ENCODE measurements at places on chromosomes 4 and X.

DNA sequence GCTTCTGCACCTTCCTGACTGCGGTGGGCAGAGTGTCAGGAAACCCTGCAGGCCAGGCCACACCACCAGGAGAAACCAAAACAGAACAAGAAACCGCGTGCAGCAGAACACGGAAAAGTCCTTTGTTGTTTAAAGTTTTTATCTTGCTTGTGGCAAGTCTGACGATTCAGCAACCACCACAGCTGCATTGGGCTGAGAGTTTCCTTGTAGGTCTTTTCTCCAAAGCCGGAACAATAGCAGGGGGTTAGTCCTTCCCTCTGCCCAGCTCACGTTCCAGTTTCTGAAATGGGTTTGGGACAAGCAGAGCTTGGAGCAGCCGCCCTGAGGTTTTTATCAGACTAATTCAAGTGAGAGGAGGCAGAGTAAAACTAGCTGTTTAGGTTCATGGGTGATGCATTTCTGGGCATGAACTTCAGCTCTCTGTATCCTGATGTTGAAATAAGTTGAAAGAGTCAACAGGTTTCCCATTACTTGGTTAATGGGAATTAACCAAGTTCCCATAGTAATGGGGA is 216.9 kb downstream of the PTTG2 start:
- DNase-seq, result no peak

GRCh38 chrX:118523920-118524319 is 28.3 kb downstream of the DOCK11 start:
- DNase-seq, result no peak

- DNase-seq, result no peak
These were observed 34.3 kb downstream of the ATP10D start for GRCh38 chr4:47519239-47519883.

DNA sequence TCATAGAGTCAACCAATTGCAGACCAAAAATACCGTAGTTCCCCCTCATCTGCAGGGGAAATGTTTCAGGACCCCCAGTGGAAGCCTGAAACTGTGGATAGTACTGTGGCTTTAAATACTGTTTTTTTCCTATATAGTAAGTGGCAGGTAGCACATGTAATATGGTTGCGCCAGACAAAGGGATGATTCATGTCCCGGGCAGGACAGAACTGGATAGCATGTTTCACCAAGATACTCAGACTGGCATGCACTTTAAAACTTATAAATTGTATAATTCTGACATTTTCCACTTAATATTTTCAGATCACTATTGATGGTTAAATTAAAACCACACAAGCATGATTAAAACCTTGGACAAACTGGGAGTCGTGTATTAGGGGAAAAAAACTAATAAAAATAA is 276.3 kb upstream of the AGA start:
- no peak for DNase-seq

GRCh38 chr4:115121351-115122043 is 8.1 kb upstream of the NDST4 start:
- no peak for DNase-seq

DNA sequence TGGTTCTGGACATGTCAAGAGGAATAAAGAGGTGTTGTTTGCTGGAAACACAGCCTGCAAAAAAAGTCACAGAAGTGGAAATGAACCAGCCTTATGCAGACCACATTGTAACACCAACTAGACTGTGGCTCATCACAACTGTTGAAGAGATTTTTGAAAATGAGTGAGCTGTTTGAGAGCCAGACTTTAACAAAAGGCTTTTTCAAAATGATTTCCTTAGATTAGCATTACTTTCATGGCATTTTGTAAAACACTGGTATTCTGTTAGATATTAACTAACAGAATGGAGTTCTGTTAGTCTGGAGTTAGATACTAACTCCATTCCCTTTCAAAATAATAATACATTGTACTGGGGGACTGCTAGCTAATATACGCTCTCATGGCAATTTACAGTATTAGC is 60.6 kb upstream of the GABRA2 start:
- no peak for DNase-seq

- DNase-seq, result no peak
These were observed 831.1 kb upstream of the PABPC4L start for GRCh38 chr4:135032670-135033069.

DNA sequence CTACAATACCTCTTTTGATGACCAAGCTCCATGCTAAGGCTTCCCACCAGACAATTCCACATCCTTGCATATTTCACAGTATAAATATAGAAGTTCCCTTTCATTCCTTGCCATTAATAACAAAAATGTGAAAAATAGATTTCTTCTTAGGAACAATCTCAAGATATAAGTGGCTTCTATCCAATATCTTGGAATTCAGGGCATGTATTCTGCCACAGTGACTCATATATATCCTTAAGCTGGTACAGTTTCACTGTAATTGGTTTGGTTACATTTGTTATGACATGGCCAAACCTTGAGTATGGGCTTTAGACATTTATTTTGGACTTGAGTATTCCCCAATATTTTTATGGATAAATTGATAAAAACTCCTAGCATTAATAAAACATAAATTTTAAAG is 181.7 kb upstream of the DDX53 start:
- no peak for DNase-seq

DNA sequence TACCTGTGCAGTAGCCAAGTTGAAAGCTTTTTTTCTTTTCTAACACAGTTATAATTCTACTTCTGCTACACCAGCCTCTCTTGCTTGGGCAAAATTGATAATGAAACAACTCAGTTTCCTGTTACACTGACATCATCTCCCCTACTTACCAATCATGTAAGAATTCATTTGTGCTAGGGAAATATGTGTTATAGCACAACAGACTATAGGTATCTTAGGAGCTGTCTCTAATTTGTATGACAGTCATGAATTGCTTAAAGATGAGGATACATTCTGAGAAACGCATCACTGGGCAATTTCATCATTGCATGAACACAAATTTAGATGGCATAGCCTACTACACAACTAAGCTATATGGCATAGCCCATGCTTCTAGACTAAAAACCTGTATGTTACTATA is 246.3 kb upstream of the ANKRD50 start:
- DNase-seq, result no peak

DNA sequence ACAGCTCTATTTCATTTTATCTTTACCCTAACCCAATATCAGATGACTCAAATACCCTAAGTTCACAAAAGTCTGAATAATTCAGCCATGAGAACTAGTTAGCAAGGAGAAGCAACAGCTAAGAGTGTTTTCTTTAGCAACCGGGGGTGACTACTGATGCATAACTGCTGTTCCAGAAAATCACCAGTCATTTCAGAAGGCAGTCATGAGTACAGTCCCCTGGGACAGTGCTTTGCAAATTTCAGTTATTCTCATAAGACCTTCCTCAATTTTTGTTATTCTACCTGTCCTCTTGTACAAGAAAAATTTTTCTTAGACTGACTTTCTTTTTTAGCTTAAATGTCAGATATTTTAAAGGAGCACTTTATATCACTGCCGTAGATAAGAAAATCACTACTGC is 16.4 kb downstream of the BANK1 start:
- no peak for DNase-seq

GRCh38 chr4:94722748-94723147 is 35.0 kb upstream of the BMPR1B start:
- DNase-seq, result no peak

DNA sequence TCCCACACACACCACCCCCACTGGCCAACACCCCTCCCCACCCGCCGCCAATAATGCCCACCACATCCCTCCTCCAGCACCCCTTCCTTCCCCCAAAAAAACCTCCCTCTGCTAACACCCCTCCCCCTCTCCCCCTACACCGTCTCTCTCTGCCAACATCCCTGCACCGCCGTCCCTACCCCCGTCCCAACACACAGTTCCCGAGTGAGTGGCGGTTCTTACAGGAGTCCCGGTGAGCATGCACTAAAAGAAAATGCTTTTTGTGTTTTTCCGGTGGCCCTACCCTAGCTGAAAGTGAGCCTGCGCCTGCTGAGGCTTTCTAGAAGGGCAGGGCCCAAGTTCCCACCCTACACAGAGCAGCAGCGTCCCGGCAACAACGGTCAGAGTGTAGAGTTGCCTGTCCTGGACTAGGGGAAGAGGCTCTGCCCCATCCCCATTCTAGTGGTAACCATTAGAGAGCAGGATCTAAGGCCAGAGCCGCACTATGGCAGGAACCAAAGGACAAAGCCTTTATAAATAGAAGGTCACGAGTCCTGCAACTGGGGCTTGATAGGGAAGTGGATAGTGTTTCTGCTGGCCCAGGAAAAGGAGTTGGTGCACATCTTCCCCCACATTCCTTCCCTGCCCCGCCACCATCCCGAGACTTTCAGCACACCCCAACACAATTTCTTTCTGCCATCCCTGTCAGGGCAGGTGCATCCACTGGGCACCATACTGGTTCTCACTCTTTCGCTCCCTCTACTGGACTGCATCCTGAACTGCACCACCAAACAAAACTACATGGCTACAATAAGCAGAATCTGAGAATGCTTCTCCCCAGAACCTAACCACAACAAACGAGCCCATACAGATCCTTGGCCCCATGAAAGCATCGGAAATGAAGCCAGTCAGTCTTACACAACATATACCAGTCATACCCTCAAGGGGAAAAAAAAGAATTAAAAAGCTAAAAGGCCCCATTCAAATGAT is 78.1 kb upstream of the PAGE3 start:
- DNase-seq, result no peak

DNA sequence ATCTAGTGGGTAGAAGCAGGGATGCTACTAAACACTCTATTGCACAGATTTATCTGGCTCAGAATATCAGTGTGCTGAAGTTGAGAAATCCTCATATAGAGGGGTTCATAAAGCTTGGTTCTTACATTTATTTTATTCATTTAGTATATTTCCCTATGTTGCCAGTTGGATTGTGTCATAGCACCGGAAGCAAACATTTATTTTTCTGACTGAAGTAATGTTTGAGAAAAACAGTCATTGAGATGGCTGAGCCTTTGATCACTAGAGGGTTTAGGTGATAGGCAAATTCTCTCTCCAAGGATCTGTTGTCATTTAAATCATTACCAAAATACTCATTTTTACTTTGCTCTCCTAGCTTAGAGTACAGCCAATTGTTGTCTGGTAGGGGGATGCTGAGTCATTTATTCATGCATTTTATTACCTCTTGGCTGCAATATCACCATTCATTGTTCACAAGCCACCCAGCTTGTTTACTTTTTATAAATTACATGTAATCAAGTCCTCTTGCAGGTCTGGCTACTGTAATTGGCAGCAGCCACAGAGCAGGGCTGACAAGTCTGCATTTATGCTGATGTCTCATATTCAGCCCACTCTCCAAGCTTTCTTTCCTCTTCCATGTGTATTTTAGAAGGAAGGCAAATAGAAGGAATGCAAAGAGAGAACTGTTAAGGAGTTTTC is 15.2 kb downstream of the GAB1 start:
- no peak for DNase-seq

GRCh38 chr4:99120501-99120900 is 23.6 kb downstream of the ADH4 start:
- DNase-seq, result no peak

GRCh38 chr4:61553557-61554125 is 353.5 kb downstream of the ADGRL3 start:
- no peak for DNase-seq

DNA sequence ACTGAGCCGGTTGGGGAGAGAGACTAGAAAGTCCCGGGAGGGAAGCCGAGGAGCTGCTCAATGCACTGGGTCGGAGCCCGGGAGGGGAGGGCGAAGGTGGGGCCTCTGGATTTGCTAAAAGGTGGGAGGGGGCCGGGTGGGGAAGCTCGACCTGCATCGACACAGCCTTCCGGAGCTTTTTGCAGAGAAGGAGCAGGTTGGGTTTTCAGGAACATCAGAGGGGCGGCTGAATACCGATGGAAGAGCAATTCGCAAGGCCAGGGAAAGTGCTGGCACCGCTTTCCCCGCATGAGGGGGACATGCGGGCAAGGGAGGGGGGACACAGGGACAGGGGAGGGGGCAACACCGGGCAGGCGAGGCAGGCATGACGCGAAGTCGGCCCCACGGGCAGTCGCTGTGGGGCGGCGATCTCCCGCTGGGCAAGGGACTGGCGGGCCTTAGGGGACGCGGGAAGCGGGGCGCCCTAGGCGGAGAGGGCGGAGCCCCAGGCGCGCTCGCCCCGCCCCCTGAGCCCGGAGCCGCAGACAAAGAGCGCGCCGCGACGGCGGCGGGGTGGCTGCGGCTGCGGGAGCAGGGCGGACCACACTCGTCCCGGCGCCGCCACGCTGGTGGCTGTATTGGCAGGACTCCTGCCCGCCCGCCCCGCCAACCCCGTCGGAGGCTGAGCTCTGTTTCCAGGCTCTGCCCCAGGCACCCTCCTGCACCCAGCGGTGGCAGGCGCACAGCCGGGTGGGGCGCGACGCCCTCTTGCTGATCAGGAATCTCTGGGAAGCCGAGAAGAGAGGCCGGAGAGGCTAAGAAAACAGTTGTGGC is 11.6 kb downstream of the PDZD4 start:
- no peak for DNase-seq

- no peak for DNase-seq
These were observed 112.6 kb upstream of the TMEM164 start for GRCh38 chrX:109890300-109890699.

DNA sequence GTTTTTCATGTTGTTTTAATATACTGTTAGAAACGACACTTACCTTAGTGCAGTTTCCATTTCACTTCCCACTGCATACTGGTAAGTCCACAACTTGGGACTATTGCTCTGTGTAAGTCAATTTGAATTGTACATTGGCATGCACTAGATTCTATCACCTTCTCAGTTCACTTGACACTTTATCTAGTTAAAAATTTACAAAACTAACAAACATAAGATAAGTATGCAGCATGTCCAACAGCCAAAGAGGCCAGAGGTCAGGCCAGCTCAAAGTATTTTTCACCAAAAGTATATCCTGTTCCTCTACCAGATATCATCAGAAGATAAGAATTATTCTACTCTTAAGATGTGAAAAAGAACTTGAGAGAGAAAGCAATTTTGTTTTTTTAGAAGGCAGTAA is 75.9 kb downstream of the QRFPR start:
- no peak for DNase-seq

- no peak for DNase-seq
These were observed 109.1 kb downstream of the PTTG2 start for GRCh38 chr4:38069271-38069760.

- no peak for DNase-seq
These were observed 15.5 kb upstream of the ESX1 start for GRCh38 chrX:104270212-104270611.

DNA sequence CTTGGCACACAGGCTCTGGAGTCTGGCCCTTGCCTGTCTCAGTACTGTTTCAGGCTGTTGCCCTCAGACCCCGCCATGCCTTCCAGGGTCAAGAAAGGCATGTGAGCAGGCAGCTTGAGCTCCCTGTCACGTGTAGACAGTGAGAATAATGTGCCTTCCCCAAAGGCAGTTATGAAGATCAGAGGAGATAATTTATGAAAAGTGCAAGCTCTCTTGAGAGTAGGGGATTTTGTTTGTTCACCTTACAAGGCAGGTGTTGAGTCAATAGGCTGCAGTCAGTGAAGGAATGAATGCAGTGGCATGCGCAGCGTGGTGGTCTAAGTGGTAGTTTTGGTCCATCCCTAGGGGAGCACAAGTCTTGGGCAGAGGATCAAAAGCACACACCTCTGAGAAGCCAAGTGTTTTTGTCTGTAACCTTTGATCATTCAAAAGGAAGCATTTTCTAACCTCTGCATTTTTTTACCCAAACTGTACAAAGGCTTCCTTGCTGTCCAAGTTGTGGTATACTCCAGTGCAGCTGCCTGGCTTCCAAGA is 14.4 kb downstream of the HADH start:
- DNase-seq, result no peak
